ENCODE measurements at places on chromosomes 5 and 9.
A peak's percentile ranks its signal among the peaks of the same experiment; 100 is the strongest.

- DNase-seq: no peak
Measured at GRCh38 chr5:175855041-175855720, 16.2 kb upstream of the CPLX2 start.

GRCh38 chr5:177992466-177992865 lies 3.6 kb downstream of the PROP1 start:
- DNase-seq: no peak

DNA sequence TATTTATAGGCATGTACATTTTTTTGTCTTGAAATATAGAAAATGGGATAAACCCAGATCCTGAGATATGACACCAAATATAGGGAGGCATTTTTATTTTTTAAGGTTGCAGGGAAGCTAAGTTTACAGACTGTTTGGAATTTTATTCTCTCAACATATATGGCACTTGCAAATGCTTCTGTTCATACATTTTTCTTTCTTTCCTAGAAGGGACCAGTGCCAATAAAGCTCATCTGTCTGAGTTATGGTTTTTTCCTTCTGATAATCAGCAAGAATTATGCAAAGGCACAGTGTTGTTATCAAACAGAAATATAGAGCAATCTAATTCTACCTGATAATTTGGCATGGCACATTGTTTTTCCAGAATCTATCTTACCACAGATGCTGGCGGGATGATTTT lies 156.9 kb upstream of the GPR151 start:
- no peak for DNase-seq

GRCh38 chr9:109440117-109440515 lies 58.0 kb downstream of the PTPN3 start:
- peak; percentile 29 for DNase-seq

- DNase-seq: no peak
Measured at GRCh38 chr5:22591461-22591860, 261.7 kb downstream of the CDH12 start.
